ENCODE measurements at places on chromosomes 5 and 9.

DNA sequence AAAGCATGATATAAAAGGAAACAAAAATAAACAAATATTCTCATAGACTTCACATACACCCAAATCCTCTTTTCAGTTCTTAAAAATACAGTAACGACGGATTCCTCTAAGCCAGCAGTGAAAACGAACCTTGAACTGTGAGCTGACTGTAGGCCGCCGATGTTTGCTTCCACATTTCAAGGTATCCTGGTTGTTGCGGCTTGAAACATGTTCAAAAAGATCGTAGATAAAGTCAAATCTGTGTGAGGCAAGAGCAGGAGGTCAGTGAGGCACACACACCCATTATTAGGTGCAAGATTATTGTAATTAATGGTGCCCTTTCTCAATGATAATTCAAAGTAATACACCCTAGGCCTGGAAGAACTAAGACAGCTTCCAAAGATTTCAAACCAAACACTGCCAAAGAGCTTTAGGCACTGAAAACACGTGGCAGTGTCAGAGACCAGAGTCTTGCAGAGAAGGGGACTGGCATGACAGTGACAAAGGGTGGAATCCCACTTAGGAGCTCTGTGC, 141.2 kb upstream of the RETREG1 start:
- no peak for DNase-seq

- no peak for DNase-seq
Measured at GRCh38 chr9:112002847-112003457, 106.3 kb downstream of the UGCG start.

DNA sequence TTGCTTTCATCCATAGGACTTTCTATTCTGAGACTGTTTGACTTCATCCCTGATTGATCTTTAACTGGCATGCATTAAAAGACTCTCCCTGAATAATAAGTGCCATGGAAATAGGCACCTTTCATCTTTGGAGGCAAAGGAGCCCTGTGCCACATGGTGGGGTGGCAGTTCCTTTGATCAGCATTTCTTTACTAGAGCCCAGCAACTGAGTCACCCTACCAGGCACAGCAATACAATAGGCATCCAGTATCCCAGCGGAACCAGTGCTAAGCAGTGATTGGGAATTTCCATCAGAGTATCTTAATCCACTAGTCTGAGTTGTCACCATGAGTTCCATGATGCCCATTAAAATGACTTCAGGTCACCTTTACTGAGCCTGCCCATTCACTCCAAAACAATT, 476.1 kb upstream of the MPDZ start:
- no peak for DNase-seq

DNA sequence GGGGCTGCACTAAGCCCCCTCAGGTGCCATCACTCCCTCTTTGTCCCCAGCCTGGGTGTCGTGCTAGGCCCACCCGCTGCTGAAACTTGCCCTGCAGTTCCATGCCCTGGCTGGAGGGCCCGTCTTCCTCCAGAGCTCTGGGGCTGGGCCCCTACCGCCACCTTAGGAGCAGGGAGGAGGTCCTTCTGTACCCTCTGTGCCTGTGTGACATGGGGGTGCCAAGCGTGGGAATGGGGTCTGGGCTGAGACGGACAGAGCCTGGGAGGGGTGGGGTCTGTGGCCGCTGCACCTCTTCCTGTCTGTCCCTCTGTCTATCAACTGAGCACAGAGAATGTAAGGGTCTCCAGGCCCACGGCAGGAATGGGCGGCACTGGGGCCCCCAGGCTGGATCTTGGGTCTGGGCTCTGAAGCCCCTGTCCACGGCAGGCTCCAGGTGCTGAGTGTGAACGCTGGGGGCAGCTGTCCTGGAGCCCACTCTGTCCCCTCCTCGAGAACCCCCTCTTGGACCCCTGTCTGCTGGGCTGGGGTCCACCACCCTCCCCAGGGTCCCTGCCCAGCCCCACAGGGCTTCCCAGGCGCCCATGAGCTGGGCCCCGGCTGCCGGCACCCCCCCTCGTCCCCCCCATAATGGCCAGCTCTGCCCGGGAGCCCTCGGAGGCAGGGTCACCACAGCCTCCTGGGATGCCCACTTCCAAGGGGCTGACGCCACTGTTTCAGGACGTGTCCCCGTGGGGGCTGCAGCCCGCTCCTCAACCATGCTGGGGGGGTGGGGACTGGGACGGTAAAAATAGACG, 15.8 kb upstream of the NRARP start:
- DNase-seq = no peak

DNA sequence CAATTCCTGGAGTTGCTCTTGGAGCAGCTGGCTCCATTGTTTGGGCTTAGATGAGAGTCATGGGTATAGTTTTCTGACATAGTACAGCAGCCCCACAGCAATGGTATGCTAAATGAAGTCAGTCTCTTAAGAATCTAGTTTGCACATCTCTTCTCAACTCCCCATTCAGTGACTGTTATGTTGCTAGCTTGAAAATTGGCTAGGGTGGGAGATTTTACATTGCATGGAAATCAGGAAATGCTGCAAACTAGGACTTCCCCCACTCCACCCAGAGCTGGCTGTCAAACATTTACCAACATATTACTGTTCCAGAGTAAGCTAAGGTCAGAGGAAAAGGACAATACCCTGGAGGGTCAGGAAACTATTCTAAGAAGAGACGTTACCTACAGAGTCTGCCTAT, 17.6 kb upstream of the FCHO2 start:
- DNase-seq = no peak

GRCh38 chr5:122756264-122756911, 18.5 kb upstream of the SNX2 start:
- no peak for DNase-seq

DNA sequence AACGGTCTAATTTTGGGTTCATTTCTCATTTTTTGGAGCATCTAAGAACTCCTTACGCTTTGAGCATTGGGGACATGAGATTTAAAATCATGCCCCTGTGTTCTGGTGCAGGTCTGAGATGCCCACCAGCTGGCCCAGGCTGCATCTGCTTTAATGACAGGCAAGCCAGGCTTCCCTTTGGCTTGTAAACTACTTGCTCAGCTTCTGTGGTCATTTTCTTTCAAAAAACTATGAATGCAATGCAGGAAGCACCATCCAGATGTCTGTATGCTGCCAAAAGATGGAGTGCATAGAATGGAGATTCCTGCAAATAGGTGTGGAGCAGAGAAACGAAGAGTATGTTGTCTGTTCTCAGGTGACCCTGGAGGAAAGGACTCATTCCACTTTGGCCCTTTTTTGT, 399.9 kb upstream of the ADAMTSL1 start:
- DNase-seq = no peak

Data from T-helper 2 cell treated with Interferon-gamma antibody and Interleukin-4, amounts not matched to agents 5 μg/mL and 100 μg/mL, for 36 hours (primary cell).